Endothelial cell of coronary artery (primary cell): ENCODE measurements at places on chromosomes 1 and 21. TPM values are rescaled to one million over a fixed set of nuclear protein-coding genes. Genes with fewer than 3 reads are reported as not detected.

The WDR64 gene
- not detected in 2 replicates for total RNA-seq

The CRNN gene
- total RNA-seq = not detected in 2 replicates

The GRIK3 gene
- total RNA-seq = not detected in 2 replicates

The DNM3 gene
- 0.54 and 0.56 TPM in 2 replicates for total RNA-seq

The AADACL3 gene
- total RNA-seq = not detected in 2 replicates

The BLACAT1 gene
- under 0.01 TPM in 1 of 2 replicates, not detected in the other for total RNA-seq

The TSSK3 gene
- 0.18 and 0.19 TPM in 2 replicates for total RNA-seq

The GPR37L1 gene
- total RNA-seq = not detected in 2 replicates

The THEM5 gene
- not detected in 2 replicates for total RNA-seq

The TTLL10 gene
- total RNA-seq = not detected in 2 replicates

The CD101 gene
- under 0.01 and 0.09 TPM in 2 replicates for total RNA-seq

The NKAIN1 gene
- total RNA-seq = under 0.01 TPM in 1 of 2 replicates, not detected in the other

The S100A12 gene
- not detected in 2 replicates for total RNA-seq

The BGLAP gene
- total RNA-seq = 0.19 and 0.27 TPM in 2 replicates

The TAGLN2 gene
- total RNA-seq = 488 and 511 TPM in 2 replicates

The MARK1 gene
- total RNA-seq = 1.3 and 1.7 TPM in 2 replicates

The RAB3B gene
- total RNA-seq = 10.0 and 21.7 TPM in 2 replicates

The FCGR3A gene
- total RNA-seq = not detected in 2 replicates
